Left ventricle myocardium inferior (tissue), 1 donor: ENCODE measurements at places on chromosomes 11 and 22. TPM values are rescaled to one million over a fixed set of nuclear protein-coding genes. Genes with fewer than 3 reads are reported as not detected.

Gene TMEM218
- 6.2 TPM for total RNA-seq

Gene CATSPERZ
- total RNA-seq, result not detected

Gene PTPRCAP
- 0.60 TPM for total RNA-seq

DNA sequence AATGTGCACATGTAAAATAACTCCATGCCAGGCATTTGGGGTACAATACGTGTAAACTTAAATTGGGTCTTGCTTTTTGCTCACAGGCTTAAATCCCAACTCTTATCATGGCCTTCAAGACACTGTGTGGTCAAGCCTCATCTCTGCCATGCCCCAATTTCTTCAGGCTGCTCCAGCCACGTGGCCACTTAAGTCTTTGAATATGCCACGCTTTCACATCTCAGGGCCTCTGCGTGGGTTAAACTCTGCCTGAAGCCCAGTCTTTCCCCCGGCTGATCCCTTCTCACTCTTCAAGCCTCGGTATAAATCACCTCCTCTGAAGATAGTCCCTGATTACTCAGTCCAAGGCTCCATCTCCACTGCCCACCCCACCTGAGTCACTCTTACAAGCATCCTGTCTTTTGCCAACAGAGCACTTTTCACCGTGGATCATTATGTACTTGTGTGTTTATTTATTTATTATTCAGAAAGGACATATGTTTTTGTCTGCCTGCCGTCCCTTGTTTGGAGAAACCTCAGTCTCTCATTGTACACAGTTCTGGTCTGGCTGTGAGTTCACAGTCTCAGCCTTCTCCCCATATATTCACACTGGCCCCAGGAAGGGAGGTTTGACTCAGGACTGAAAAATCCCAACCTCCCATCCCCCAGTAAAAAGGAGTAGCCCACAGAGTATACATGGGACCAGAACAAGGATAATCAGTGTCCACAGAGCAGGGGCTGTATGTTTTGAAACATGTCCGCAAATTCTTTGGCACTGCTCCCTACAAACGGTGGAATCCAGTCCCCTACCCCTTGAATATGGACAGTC, 344.7 kb downstream of the MN1 start:
- DNase-seq, result no peak

- DNase-seq, result no peak
These were observed 7.8 kb downstream of the CDON start for GRCh38 chr11:126054882-126055281.
